ENCODE measurements at places on chromosomes 7 and 10.

DNA sequence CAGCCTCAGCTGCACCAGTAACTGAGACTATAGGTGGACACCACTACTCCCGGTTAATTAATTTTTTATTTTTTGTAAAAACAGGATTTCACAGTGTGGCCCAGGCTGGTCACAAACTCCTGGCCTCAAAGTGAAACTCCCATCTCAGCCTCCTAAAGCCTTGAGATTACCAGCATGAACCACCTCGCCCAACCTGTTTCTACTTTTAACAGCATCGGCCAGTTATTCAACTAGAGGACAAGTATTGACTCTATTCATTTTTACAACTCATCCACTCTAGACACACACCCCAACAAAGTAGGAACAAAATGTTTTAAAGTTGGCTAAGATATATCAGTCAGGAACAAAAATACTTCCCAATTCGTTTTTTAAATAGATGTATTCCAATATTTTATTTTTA is 334.8 kb downstream of the PARD3 start:
- DNase-seq = no peak

GRCh38 chr7:129332254-129333035 is 101.8 kb upstream of the STRIP2 start:
- no peak for DNase-seq

DNA sequence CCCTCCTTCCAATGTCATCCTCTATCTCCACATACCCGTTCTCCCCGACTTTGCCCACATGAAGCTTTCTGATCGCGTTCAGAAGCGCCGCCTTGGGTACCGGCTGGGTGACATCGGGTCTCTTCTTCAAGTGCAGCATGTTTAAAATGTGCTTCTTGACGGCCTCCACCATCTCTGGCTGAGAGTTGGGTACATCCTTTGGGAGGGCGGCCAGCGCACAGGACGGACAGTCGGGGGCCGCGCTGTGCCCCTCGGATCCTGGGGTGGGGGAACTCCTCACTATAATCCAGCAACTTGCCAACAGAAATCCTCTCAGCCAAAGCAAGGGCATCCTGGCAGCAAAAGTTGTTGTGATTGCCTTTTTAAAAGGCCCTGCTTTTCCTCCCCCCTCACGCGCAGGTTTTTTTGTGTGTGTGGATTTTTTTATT is 2.8 kb downstream of the INHBA start:
- no peak for DNase-seq

DNA sequence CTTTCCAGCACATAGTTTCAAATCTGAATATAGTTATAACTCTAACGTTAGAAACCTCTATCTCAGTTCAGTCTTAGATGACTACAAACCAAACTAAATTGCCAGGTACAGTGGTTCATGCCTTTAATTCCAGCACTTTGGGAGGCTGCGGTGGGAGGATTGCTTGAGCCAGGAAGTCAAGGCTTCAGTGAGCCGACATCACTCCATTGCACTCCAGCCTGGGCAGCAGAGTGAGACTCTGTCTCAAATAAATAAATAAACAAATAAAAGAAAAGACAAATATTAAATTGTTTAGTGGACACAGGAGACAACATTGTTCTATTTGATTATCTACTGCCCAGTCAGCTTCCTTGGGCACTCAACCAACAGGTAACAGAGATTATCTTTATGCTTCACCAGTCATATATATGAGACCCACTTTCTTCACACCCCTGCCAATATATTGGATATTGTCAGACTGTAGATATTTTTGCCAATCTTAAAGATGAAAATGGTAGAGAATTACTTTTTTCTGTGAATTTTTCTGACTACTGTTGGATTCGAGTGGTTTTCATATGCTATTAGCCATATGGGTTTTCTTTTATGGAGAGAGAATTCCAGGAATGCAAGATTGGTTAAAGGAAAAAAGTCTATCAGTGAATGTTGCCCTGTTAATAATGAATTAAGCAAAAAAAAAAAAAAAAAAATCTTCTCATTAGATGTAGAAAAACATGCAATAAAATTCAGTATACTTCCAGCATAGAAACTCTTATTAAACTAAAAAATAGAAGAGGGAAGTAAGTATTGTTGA is 16.0 kb downstream of the HDAC9 start:
- DNase-seq = no peak

- no peak for DNase-seq
These were observed 647.2 kb downstream of the GRID1 start for GRCh38 chr10:85719408-85719807.

- DNase-seq = no peak
These were observed 320.3 kb downstream of the WDR37 start for GRCh38 chr10:1376384-1376945.

DNA sequence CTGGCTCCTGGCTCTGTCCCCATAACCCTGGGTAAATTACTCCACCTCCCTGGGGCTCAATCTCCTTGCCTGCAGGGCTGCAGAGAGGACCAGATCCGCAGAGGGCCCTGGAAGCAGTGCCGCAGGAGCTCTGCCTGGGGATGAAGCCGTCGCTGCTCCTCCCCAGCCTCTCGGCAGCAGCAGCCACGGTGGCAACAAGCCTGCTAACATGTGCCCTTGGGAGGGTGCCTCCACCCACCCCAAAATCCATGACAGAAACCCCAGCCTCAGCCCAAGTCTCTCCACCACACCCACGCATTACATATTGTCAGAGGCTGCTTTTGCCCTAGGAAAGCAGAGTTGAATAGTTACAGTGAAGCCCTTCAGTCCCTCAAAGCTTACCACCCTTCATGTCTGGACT is 486.4 kb upstream of the FOXK1 start:
- DNase-seq = no peak

DNA sequence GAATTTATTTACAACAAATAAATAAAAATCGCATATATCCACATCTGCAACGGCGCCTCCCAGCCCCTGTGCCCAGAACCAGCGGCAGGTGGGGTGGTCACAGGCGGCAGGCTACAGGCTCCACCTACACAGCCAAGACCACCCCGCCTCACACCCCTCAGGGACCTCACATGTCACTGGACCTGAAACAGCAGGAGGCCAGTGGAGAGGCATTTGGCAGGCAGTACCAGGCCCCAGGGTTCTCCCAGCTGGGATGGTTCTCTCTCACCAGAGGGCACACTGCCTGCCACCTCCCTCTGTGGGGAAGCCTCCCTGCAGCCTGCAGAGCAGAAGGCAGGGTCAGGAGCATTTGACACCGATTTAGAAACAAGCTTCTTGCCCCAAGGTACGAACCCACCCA is 81.5 kb downstream of the MAD1L1 start:
- no peak for DNase-seq

DNA sequence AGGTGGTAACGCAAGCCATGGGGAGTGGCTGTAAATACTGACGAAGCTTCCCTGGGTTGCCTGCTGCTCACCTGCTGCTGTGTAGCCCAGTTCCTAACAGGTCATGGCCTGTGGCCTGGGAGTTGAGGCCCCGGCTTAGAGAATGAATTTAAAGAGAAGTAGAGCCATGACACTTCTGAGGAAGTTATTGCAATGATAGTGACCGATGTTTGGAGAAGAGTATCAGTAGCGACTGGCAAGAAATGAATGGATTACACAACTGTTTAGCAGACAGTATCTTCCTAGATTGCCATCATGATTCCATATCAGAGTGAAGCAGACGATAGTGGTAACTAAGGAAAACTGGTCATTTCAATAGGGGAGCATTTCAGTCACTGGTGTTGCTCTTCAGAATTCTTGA is 249.6 kb downstream of the PLXDC2 start:
- DNase-seq = no peak

DNA sequence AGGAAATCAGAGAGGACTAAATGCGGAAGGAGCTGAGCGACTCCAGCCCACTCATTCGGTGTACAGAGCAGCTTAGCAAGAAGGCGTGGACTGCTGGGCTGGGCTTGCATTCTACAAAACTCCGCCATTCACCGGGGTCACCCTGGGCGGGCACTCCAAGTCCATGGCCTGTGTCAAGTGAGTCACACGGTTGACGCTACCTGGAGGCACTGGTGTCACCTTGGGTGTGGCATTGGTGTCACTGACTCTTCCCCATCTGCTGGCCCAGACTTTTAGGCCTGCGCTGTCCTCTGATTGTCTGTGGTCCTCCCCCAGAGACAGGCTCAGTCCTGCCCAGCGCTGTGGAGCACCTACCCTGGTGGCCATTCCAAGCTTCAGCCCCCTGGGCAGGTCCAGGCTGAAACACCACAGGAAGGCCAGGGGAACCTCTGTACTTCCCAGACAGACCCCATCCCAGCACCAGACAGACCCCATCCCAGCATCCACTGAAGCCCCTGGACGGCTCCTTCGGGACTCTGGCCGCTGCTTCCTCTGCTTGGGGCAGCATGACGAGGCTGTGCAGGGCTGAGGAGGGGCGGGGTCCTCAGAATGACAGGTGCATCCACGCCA is 30.6 kb upstream of the CNPY1 start:
- peak; percentile 49 for DNase-seq

GRCh38 chr10:29740981-29741545 is 106.3 kb upstream of the SVIL start:
- no peak for DNase-seq

- no peak for DNase-seq
These were observed 233.1 kb upstream of the CSTF2T start for GRCh38 chr10:51932530-51932929.

DNA sequence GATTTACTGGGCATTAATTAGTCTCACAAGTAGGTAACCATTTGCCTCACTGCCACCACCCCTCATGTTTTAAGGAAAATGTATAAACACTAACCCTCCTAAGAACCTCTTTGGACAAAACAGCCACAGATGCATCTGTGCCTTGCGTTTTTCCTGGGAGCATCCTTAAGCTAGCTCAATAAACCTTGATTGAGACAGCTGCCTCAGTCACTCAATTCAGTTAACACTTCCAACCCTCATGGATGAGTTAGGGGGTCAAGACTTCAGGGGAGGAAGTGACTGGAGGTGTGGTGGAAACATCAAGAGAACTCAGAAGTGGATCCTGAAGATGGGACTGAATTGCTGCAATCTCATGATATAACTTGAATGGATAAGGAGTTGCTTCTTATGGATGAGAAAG is 31.5 kb downstream of the CUL2 start:
- DNase-seq = no peak

DNA sequence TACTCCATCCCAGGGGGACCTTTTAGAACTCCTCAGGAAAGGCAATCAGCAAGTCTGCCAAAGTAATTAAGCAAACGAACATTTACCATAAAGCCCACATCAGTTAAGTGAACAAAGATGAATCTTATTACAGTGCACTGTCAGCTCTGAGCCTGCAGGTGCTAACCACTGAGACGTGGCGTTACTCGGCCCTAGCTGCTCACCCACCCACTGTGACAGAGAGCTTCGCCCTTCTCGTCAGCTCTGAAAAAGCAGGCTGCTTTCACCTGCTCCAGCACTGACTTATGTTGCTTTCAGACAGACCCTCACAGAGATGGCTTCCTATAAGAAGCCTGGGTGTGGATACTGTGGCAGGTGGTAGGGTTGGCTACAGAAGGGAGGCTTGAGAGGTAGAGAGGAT is 57.7 kb upstream of the KCNIP2 start:
- DNase-seq = no peak

DNA sequence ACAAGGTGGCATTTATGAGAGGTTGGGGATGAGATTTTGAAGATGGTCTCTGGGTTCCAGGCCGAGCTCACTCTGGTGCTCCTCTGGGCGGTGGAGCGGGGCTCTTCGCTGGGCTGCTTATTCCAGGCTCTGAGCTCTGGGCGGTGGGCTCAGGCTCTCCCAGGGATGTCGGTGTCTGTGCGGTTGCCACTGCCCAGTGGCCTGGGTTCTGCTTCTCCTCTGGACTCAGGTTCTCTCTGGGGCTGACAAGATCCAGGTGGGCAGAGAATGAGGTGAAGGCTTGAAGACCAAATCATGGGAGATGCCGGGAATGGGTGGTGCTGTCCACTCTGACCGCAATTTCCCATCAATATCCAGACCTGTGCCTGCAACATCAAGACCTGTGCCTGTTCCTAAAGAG is 40.6 kb downstream of the RBAK start:
- no peak for DNase-seq

GRCh38 chr7:27723085-27723484 is 16.9 kb upstream of the TAX1BP1 start:
- no peak for DNase-seq

DNA sequence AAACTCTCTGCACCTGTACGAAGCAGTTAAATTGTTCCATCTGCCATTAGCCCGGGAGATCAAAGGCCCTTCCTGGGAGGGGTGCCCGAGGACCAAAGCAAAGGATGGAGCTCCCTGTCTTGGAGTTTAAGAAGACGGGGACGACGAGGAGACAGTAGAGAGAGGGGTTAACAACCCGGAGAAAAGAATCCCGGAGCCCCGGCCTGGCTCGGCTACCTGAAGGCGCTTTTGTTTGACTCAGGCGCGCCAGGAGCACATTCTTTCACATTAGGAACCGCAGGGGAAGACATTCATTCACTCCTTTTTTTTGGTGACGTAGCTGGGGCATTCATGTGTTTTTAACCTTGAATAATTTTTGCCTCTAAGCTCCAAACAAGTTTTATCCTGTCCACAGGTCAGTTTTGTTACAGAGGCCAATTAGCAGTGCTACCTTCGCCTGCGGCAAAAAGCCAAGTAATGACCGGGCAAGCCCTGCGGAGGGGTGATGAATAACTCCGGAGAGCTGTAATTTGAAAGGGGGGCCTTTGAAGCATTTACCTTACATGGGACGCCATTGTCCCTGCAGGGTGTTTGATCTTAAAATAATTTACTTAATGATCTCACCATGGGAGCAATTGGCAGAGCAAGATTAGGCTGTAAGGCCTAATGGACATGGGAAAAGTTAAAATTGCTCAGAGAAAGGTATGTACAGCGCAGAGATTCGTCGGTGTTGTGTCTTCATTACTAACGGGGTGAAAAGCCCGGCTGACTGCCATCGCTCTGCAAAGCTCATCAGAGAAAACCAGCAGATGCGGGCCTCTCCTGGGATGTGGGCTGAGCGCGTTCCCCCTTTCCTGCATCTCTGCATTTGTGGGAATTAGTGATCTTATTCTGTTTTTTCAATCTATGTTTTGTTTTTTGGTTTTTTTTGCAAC is 258.0 kb upstream of the SP4 start:
- no peak for DNase-seq

- DNase-seq = no peak
These were observed 72.6 kb upstream of the LSM8 start for GRCh38 chr7:118111347-118111746.

- DNase-seq = no peak
These were observed 189.6 kb downstream of the CTTNBP2 start for GRCh38 chr7:117683430-117684175.

DNA sequence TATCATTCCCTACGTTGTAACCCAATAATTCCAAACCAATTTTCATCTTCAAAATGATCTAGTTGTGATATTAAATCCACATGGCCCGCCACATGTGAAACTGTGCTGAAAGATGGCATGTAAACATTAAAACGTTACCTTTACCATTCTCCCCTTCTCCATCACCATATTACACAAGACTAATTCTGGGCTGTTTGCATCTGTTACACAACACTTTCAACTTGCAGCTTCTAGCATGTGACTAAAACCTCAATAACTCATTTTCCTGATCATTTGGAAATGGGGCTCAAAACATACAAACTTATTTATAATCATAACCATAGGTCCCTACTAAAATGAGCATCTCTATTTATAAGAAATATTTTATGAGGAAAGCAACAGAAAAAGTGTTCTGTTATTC is 4.7 kb downstream of the MTERF1 start:
- DNase-seq = no peak

GRCh38 chr7:112448891-112449290 is 1.4 kb upstream of the IFRD1 start:
- DNase-seq = no peak
